BJ (cell line): ENCODE measurements at places on chromosomes 16 and 17.

GRCh38 chr16:31780342-31780741 is 93.3 kb upstream of the ZNF267 start:
- DNase-seq: no peak

DNA sequence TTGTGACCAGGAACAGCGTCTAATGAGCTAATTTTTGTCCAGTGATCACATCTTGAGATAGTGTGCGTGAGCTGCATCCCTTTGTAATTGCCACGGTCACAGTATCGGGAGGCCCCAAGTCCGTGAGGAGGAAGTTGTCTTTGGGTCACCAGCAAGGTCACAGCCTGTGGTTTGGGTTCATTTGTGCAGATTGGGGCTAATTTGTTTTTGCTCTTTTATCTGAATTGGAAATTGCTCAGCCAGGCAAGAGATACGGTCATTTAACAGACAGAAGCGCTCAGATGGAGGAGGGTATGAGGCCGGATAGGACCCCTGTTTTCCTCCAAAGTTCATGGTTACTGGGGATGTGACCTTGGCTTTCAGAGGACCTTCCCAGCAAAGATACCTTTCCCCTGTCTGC is 174.1 kb downstream of the SNX29 start:
- DNase-seq: no peak

DNA sequence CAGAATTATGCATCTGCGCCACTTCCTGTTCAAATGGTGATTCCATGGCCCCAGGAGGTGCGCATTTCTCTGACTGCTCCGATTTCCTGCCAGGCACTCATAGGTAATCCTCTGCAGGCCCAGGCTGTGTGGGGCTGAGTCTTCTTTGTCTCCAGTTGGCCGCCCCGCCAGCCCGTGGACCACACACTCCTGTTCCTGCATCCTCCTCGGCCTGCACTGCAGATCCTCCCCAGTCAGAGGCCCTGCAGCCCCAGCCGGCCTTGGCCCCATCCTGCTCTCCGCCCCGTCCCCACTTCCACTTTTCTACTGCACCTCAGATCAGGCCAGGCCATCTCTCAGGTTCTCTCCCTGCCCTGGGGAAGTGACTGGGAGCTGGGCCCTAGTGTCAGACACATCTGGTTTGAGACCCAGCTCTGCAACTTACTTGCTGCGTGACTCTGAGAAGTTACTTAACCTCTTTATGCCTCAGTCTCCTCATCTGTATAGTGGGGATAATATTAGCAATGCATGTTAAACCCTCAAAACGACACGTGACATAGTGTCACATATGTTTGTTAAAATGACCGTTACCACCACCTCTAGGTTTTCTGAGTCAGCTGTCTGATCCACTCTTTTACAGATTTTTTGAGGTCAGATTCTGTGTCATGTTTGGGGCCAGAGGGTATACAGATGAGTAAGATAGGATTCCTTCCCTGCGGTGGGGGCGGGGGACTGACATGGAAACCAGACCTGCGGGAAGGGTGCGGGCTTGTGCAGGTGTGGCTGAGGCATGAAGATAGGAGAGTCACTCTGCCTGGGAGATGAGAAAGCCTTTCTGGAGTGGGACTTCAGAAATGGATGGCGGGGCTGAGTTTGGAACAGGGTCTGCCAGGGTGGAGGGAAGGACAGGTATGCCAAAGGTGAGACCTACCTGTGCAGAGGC is 12.8 kb downstream of the RAB11FIP4 start:
- no peak for DNase-seq

GRCh38 chr17:57589151-57590034 is 155.7 kb downstream of the CCDC182 start:
- no peak for DNase-seq

DNA sequence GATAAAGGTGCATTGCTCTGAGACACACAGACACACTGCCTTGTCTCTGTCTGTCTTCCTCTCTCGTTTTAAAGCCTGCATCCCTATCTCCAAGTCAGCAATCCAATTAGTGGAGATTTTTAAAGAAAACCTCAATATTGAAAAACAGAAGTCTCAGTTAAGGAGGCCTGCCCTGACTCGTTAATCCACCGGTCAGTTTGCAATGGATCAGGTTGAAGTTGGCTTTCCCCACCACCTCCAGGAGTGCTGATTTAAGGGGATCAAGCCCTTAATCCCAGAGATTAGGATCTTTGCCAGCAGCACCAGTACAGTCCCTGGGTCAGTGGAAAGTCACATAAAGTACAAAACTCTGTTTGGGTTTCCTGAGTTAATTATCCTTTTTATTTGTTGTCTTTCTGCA is 271.1 kb upstream of the ASIC2 start:
- DNase-seq: no peak

- no peak for DNase-seq
These were observed 29.1 kb downstream of the DUSP14 start for GRCh38 chr17:37518826-37519225.

DNA sequence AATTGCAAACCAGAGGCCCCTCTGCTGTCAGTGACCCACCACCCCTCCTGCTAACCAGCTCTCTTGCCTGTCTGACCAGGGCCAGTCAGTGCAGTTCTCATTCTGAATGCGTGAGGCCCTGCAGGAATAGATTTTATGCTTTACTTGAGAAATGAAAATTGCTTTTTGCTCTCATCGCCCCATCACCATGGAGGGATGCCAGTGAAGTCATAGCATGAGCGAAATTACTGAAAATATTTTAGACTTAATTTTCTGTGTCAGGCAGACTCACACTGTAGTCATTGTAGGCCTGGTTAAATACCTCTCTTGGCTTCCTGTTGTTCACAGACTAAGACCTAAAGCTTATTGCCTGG is 490.5 kb upstream of the CDH5 start:
- peak; percentile 21 for DNase-seq

GRCh38 chr17:4043862-4044261 is 79.6 kb upstream of the ATP2A3 start:
- DNase-seq: no peak

DNA sequence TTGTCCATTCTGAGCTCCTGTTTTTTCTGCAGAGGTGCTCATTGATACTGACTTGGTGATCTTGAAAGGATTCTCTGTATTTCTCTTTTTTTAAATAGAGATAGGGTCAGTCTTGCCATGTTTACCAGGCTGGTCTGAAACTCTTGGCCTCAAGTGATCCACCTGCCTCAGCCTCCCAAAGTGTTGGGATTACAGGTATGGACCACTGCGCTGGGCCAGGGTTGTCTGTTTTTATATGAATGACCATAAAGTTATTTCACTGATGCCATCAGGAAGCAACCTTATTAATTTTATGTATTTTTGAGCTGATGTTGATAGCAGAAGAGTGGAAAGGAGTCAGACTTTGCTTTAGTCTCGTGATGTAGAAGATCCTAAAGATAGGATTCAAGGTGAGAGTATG is 35.7 kb upstream of the METTL9 start:
- no peak for DNase-seq

DNA sequence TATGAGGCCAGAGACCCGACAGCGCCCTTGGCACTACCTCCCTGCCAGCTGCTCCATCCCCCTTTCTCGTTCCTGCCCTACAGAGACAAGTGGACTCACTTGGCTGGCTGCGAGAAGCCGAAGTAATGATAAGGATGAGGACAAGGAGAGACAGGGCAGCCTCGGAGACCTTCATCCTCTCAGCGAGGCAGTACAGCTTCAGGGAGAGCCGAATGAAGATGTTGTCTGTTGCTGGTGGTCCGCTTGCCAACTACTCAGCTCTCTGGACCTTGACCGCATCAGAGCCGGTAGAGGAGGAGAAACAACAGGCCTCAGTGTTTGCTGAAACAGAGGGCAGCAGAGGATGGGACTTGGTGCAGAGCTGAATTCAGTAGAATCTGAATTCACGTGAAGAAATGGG is at the start of gene CCL16:
CCL16 (minus strand) TSS at position 252 of the 400 bp plus-strand sequence; CDS start at position 175, 77 bp downstream.
- no peak for DNase-seq
